ENCODE measurements at places on chromosomes 3 and 15. TPM values are rescaled to one million over a fixed set of nuclear protein-coding genes. Genes with fewer than 3 reads are reported as not detected.

Gene CHCHD6
- 17.1 TPM for total RNA-seq

Gene FEZF2
- not detected for total RNA-seq

GRCh38 chr3:50422153-50422552 is 62.8 kb upstream of the TMEM115 start:
- DNase-seq: no peak

Gene HACL1
- 23.2 TPM for total RNA-seq
